ENCODE measurements at places on chromosomes 1 and 21. TPM values are rescaled to one million over a fixed set of nuclear protein-coding genes. Genes with fewer than 3 reads are reported as not detected.

ERICH3 gene
- total RNA-seq: not detected

OR2T29 gene
- total RNA-seq: not detected

GCSAML gene
- total RNA-seq: not detected

NTRK1 gene
- not detected for total RNA-seq

GSTM1 gene
- 2.7 TPM for total RNA-seq

OR2T2 gene
- not detected for total RNA-seq

SLC2A5 gene
- total RNA-seq: under 0.01 TPM

Data from endothelial cell of coronary artery (primary cell).